ENCODE measurements at places on chromosomes 1 and 21.
A peak's percentile ranks its signal among the peaks of the same experiment; 100 is the strongest.

- DNase-seq, result no peak
These were observed 55.0 kb downstream of the TRAF5 start for GRCh38 chr1:211381481-211382181.

DNA sequence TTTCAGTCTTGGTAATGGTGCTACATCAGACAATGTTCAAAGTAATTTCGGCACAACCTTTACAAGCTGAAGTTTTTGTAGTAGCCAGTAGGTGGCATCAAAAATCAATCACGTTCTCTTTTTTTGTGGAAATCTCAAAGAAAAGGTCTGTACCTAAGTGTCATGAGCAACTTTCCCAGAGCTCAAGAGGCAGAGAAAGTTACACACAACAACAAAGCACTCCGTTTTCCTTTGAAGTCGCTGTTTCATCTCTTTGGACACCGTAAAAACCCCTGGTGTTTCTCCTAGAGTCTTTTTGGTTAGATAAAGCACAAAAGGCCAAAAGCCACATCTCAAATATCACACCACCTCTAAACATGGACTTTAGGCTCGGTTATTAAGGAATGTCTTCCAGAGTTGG, 131.6 kb downstream of the LHX8 start:
- no peak for DNase-seq

GRCh38 chr1:160414881-160415280, 14.5 kb downstream of the VANGL2 start:
- DNase-seq, result no peak

DNA sequence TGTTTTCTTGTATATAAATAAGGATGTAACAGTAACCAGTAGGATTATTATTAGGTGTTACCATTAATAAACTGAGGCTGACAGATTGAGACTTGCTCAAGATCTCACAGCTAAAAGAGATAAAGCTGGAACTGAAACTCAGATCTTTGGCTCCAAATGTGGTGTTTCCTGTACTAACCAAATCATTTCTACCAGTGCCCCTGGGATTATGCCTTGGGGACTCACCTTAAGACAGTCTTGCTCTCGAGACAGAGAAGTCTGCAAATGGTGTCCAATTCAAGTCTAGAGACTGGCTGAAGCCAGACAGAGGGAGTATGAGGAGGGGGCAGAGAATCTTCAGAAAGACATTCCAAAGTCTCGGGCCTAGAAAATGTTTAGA, 593 bp upstream of the CD53 start:
- DNase-seq, result no peak

DNA sequence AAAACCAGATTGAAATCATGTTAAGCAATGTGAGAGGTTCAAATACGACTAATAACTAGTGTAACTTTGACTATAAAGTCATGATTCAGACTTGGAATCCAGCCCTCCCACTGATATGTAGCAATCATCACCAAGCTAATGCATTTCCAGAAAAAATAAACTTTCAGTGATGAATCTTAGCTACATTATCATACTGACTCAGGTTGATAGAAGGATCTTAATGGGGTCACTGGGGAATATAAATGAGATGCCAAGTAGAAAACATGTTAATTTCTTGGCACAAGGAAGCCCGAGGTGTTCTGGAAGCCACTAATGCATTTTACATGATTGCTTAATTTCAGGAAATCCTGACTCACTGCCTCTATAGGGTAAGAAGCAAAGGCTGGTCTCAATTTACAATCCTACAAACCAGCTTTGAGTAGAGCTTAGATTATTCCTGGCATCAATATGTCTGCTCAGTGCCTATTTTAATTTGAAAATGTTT, 67.7 kb downstream of the SELENOF start:
- no peak for DNase-seq

- DNase-seq, result no peak
These were observed 2.6 kb downstream of the NIBAN1 start for GRCh38 chr1:184971522-184972265.

DNA sequence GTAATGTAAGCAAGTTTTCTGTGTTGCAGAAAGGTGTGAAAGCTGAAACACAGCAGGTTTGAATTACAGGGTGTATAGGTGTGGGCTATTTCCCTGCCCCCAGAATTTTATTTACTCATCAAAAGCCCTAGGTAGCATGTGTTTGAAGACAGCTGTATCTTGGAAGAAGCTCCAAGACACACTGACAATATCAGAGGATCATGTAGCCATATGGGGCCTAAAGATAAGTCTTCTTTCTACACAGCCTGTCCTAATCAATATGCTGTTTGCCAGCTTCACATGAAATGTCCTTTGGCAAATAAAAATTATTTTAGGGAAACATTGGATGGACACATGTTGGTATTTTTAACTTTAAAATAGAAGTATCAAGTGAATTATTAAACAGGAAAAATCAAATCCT, 17.5 kb upstream of the SUCO start:
- DNase-seq, result no peak

DNA sequence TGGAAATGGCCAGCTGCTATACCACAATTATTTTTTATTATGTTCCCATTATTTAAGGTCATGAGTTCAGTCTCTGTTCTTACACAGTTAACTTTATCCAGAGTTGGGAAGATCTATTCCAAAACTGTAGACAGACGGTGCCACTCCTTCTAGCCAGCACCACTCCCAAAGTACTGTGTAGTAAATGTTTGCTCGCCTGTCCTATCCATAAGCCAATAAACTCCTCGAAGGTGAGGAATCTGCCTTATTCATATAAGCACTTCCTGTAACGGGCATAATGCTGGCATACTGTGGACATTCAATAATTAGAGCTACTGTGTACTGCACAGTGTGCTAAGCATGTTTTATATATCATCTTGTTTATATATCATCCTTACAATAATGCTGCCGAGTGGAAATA, 26.1 kb upstream of the STMN1 start:
- no peak for DNase-seq

GRCh38 chr1:7407544-7407895, 363.6 kb upstream of the VAMP3 start:
- no peak for DNase-seq

DNA sequence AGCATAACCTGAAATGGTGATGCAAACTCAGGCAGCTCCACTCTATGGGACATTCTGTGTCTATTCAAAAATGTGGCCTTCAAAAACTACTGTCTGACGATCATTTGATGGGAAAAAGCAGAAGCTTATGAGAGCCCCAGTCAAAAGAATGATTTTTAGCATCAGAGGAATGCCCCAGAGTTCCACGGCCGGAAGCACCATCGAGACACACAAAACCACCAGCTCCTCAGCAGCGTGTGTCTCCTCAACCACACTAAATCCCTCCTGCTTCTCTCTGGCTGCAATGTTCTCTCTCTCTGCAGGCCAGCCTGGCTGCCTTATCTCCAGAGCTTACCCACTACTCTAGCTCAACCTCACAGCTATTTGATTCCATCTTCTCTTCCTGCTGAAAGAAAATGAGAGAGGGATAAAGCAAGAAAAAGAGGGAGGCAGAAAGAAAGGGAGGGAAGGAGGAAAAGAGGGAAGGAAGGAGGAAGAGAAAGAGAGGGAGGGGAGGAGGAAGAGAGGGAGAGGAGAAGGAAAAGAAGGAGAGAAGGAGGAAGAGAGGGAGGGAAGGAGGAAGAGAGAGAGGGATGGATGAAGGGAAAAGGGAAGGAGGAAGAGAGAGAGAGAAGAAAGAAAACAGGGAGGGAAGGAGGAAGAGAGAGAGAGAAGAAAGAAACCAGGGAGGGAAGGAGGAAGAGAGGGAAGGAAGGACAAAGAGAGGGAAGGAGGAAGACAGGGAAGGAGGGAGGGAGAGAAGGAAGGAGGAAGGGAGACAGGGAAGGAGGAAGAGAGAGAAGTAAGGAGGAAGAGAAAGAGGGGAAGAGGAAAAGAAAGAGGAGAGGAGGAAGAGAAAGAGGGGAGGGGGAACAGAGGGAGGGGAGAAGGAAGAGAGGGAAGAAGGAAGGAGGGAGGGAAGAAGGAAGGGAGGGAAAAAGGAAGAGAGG, 33.5 kb upstream of the LAPTM5 start:
- DNase-seq, result no peak

DNA sequence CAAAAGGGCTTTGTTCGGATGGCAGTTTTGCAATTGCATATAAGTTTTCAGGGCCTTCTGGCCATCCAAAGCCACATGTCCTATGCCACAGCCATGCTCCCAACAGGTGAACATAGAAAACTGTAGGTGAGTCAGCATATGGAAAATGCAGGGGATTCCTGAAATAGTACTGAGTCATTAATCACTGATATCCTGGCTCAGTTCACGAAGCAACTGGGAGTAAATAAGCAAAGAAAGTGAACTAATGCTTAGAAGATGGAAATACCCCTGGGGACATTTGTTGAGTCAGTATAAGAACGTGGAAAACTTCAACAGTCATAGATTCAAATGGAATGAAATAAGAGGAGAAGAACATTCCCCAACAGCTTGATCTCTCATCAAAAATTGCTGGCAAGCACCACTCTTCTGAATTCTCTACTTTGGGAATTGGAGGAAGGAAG, 148.9 kb upstream of the RUNX1 start:
- DNase-seq, result no peak

DNA sequence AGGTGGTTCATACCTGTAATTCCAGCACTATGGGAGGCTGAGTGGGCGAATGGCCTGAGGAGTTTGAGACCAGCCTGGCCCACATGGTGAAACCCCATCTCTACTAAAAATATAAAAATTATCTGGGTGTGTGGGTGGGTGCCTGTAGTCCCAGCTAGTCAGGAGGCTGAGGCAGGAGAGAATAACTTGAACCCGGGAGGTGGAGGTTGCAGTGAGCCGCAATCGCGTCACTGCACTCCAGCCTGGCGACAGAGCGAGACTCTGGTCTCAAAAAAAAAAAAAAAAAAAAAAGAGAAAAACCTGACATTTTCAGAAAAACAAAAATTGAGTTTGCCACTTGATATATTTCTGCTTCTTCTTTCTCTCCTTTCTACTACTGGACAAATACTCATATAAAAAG, 24.3 kb downstream of the CA6 start:
- DNase-seq, result no peak

GRCh38 chr1:18217398-18218043, 109.9 kb downstream of the IGSF21 start:
- DNase-seq, result no peak

GRCh38 chr1:16071614-16072013, 1.8 kb downstream of the FAM131C start:
- no peak for DNase-seq

DNA sequence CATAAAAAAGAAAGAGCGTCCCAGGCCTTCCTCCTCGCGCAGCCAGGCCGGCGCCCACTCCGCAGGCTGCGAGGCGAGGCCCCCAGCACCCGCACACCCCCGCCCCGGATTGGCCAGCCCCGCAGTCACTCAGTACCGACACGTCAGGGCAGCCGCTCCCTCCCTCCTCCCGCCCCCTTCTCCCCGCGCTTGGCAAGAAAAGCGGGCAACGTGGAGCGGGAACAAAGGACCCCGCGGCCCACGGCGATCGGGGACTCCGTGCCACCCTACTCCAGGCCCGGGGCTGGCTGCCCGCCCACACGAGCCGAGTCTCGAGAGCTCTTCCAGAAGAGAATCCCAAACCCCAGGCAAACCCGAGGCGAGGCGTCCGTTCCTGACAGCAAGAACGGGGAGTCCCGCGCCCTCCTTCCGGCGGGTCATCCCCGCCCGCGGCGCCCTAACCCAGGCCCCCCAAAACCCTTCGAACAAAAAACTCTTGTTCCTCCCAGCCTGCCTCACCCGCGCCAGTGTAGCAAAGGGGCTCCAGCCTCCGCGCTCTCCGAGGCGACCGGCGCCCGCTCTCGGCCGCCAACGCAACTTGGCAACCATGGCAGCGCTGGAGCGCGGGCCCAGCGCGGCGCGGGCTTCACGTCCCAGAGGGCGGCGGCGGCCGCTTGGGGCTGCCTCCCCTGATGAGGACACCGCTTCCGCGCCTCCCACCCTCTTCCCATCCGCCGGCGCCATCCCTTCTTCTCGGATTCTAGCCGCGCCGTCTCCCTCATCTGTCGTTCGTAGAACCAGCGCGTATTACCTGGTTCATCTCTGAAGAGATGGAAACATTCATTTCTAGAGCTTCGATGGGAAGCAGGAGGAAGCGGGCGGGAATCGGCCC, 645 bp downstream of the IVNS1ABP start:
- DNase-seq, result peak; percentile 90

DNA sequence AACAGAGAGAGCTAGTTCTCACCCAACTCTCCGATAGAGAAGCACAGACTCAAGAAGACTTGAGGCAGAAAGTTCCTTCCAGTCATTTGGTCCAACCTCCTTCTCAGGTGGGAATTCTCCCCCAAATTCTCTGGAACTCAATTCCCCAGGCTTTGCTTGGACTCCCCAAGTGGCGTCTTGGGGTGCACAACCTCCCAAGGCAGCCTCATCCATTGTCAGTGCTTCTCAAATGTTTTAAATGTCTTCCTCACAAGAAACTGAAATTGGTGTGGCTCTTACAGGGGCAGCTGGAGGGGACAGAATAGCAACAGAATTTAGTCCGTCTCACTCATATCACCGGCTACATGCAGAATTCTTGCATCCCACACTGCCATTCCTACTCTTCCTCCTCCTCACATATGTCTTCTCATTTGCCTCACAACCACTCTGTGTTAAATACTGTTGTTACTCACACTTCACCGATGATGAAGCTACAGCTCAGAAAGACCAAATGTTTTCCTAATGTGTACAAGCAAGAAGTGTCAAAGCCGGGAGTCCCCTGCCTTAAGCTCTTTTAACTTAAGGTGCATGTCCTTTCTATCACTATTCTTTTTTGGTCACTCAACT, 33.4 kb upstream of the CD84 start:
- no peak for DNase-seq

DNA sequence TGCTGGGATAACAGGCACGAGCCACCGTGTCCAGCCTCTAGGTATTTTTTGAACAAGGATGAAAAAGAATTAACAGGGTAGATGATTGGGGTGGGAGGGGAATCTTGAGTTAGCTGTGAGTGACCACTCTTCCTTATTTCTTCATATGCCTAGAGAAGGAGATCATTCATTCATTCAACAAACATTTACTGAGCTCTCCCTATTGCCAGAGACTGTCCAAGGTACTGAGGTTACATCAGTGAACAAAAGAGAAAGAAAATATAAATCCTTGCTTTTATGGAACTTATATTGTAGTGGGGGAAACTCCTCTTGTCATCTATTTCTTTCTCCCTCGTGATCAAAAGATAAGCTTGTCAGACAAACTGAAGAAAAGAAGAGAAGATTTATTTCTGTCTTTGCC, 62.9 kb downstream of the S1PR1 start:
- DNase-seq, result no peak

- no peak for DNase-seq
These were observed 256.9 kb upstream of the DPYD start for GRCh38 chr1:98177751-98178150.

- DNase-seq, result no peak
These were observed 195.2 kb downstream of the ZSCAN20 start for GRCh38 chr1:33667386-33668282.

Measured in activated gamma-delta T cell treated with anti-CD3 and anti-CD28 coated beads, Interleukin-2, amount 50 U/mL, for 16 hours (primary cell).